ENCODE measurements at places on chromosomes 6 and 20. TPM values are rescaled to one million over a fixed set of nuclear protein-coding genes. Genes with fewer than 3 reads are reported as not detected.

Gene B3GALT4
- 12.8 TPM for total RNA-seq

Gene ZBTB12
- total RNA-seq, result 16.2 TPM

DNA sequence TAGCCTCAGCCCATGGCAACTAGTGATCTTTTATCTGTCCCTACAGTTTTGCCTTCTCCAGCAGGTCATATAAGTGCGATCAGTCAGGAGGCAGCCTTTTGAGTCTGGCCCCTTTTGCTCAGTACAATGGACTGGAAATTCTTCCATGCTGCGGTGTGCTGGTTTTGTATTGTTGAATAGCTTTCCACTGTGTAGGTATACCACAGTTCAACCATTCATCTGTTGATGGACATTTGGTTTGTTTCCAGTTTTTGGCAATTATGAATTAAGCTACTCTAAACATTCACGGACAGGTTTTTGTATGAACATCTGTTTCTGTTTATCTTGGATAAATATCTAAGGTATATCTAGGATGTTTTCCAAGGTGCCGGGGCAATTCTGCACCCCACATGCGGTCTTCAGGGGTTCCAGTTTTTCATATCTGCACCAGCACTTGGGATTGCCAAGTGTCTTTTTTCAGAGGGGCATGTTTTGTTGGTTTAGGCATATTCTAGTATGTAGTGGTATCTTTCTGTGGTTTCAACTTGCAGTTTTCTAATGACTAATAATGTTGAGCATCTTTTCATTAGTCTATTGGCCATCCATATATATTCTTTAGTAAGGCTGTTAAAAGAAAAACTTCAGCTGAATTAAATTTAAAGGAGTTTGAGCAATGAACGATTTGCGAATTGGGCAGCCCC is 141.0 kb downstream of the TFAP2C start:
- no peak for DNase-seq

- DNase-seq, result no peak
These were observed 969.1 kb upstream of the DEFB115 start for GRCh38 chr20:30288346-30288745.

DNA sequence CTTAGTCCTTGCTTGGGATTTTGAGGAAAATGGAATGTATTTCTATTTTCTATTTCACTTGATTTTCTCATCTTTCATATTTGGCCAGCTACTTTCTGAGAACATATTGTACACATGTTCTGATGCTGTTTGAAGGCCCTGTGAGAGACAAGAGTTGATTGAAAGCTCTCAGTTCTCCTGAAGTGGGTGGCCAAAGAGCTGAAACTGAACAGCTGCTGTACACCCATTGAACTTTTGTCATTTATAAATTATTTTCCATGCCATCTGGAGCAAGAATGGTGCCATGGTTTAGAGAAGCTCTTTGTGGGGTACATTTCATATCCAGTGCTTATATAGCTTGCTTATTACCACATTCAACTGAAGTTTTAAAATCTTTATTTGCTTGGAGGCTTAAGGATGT is 298.3 kb downstream of the PRL start:
- DNase-seq, result no peak

Gene HRH3
- total RNA-seq, result not detected

GRCh38 chr20:50467718-50468356 is 42.3 kb upstream of the PTPN1 start:
- no peak for DNase-seq

Gene SALL4
- total RNA-seq, result 3.8 TPM

- DNase-seq, result no peak
These were observed 139.2 kb upstream of the SASH1 start for GRCh38 chr6:148203281-148203925.

Measured in PC-9 (cell line).